Upper lobe of left lung (tissue), 6 donors: ENCODE measurements at places on chromosomes 6 and 20.
A peak's percentile ranks its signal among the peaks of the same experiment; 100 is the strongest.

GRCh38 chr20:46699651-46700359 is 9.6 kb upstream of the SLC2A10 start:
- no peak for DNase-seq

GRCh38 chr6:11263291-11263775 is 30.9 kb upstream of the NEDD9 start:
- DNase-seq = peak; percentile 82

DNA sequence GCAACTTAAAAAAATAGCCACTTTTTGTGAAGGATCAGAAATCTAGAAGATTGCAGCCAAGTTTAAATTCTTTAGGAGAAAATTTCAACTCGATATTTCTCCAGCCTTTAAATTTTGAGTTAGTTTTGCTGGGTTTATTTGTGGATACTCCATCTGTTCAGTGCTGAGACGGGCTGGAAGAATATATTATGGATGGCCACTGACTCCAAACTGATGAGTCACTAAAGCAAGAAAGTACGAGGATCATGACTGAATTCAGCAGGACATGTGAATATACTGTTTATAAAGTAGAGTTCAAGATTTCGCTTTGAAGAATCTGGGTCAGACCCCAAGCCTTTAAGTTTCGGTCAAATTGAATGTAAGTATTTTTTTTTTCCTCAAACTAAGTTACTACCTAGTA is 199.5 kb downstream of the ADGRB3 start:
- no peak for DNase-seq

DNA sequence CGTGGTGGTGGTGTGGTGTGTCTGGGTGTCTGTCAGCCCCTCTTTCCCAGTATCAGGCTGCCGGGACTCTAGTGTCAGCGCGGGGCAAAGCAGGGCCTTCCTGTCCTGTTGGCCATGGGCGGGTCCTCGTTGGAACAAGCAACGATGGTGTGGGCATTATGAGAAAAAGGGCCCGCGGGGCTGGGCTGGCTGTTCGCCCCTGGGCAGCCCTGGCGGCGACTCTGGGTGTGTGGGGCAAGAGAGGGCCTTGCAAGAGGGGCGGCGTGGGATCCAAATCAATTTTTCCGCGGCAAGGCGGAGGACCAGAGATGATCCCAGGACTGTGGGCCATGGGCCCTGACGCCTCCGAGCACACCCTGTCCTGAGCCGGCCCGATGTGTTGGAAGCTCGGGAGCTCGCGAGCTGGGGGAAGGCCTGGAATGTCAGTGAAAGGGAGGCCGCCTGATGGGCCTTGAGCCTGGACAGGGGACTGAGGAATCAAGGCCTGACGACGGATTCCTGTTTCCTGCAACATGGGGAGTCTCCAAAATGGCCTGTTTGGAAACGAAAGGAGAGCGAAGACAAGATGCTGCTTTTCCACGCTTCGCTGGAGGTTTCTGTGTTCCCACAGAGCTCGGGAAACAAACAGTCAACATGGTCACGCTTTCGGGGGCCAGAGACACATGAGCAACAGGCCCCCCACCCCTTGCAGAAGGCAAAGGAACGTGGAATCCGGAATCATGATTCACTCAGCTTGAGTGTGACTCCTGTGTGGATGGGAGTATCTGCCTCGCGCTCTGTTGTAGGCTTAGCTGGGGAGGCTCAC is 364.7 kb upstream of the DEFB115 start:
- no peak for DNase-seq

DNA sequence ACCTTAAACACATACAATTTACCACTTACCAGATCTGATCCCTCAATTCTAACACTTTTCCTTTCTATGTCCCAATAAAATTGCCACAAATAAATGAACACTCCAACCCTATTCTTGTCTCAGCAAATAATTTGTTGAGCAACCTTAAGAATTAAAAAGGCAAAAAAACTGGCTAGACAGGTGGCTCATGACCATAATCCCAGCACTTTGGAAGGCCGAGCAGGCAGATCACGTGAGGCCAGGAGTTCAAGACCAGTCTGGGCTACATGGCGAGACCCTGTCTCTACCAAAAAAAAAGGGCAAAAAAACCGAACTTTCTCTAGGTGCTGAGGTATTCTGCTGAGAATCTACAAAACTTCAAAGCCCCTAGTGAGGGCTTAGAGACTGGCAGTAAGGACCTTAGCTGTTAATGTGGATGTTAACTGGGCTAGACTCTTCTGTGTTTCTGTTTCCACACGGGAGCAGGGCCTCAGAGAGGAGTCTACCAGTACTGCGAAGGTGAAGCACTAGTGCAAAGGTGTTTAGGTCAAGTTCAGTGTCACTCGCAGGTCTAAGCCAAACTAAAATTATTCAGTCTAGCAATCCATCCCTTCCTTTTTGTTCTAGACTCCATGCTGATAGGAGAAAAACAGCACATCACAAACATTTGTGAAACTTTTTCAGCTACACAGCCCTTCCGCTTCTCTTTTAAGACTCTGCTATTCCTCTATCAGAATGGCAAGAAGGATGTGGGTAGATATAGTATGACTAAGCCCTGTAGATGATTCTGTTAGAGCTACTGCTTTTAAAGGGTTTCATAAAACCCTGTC is 2.6 kb downstream of the FASTKD5 start:
- DNase-seq = peak; percentile 45

DNA sequence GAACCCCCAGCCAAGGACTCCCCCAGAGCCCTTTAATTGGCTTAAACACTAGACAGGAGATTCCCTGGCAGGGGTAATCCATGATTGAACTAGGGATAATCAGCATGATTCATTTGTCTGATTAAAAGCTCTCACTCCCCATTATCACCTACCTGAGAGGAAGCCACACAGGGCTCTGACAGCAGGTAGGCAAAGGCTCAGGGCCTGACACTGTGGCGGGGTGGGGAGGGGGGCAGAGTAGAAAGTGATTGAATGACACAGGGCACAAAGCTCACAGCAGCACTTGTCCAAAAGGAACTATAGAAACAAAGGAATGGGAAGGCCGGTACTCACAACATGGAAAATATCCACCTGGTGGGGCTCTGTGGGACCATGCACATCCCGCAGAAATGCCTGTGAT is 231.6 kb downstream of the MAFB start:
- DNase-seq = no peak

GRCh38 chr6:64553249-64553786 is 917.7 kb downstream of the PHF3 start:
- no peak for DNase-seq

DNA sequence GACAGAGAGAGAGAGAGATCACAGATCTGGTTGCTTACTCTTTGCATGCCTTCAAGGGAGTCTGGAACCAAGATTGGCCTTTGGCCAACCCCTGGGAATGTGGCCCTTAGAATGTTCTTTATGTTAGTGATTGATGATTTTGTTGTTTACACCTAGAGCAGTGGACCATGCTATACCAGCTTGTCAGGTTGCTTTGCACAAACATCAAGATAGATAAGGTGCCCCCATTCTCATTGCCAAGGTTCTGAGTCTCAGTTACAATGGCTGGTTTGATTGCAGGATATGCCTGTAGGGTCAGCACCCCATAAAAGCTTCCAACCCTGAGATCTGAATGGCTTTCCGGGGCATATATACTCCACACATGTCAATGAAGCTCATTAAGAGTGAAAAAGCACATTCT is 53.5 kb upstream of the SLC2A12 start:
- DNase-seq = no peak

DNA sequence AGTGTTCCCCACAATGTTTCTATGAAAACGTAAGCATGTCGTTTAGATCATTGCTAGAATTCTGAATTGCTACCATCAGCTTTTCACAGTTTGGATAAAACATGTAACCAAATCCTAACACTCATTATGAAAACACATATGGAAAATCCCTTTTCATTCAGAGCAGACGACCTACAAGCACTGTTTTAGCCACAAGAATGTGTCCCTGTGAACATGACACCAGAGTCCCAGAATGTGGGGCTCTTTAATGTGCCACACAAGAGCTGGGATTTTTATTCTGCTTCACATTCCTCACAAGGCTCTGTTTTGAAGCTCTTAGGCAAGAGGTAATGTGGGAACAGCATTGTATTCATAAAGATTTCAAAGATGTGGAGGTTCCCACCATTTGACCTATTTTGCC is 141.1 kb upstream of the CITED2 start:
- no peak for DNase-seq

GRCh38 chr6:20740088-20740487 is 205.8 kb downstream of the CDKAL1 start:
- DNase-seq = no peak

DNA sequence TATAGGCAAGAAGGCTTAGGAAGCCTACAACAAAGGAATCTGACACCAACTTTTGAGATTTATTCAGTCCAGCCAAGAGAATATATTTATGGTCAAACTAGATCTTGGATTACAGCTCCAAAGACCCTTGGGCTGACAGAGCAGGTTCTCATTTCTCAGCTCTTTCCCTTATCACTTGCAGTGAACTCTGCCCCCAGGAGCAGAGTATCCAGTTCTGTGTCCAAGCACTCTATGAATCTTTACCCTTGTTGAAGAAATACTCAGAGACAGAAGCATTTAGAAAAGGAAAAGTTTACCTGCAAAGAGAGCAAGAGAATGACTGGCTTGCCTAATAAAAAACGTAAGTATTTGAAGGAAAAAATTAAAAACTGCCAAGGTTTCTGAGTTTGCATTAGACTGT is 190.5 kb downstream of the SLC16A10 start:
- no peak for DNase-seq

GRCh38 chr6:23584134-23584763 is 541.8 kb upstream of the NRSN1 start:
- DNase-seq = no peak

- no peak for DNase-seq
Measured at GRCh38 chr6:138605958-138606357, 106.7 kb upstream of the NHSL1 start.

GRCh38 chr20:47349365-47350180 is 6.9 kb downstream of the ZMYND8 start:
- DNase-seq = no peak

GRCh38 chr20:21548390-21549035 is 34.6 kb upstream of the NKX2-2 start:
- DNase-seq = no peak

DNA sequence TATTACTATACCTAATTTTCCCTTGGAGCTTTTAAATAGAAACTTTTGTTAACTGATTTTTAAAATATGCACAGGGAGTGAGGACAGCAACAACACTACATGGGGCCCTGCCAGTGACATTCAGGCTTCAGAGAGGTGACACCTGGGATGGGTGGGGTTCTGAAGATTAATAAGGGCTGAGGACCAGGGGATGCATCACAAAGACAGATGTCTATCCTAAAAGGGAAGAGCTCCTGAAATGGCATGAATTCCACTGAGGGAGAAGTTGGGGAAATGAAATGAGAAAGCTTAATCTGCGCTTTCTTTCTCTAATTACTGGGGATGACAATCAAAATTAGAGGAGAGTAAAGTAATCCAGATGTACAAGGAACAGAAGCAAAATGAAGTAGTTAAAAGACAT is 162.8 kb downstream of the BTBD9 start:
- DNase-seq = no peak

DNA sequence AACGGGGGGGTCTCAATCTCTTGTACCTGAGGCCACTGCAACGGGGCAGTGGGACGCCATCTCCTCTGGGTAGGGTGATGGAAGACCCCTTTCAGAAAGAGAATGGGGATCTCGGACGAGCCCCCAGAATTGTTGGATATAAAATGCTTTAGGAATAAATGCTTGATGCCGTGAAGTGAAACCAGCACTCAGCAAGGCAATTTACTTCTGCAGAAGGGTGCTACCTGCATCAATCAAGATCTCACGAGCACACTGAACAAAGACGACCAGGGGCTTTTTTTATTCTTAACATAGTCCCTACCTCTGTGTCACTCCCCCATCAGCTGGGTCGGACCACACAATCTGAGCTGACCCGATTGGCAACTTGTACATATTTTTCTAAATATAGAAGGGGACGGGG is 203.6 kb upstream of the TBX18 start:
- DNase-seq = no peak

DNA sequence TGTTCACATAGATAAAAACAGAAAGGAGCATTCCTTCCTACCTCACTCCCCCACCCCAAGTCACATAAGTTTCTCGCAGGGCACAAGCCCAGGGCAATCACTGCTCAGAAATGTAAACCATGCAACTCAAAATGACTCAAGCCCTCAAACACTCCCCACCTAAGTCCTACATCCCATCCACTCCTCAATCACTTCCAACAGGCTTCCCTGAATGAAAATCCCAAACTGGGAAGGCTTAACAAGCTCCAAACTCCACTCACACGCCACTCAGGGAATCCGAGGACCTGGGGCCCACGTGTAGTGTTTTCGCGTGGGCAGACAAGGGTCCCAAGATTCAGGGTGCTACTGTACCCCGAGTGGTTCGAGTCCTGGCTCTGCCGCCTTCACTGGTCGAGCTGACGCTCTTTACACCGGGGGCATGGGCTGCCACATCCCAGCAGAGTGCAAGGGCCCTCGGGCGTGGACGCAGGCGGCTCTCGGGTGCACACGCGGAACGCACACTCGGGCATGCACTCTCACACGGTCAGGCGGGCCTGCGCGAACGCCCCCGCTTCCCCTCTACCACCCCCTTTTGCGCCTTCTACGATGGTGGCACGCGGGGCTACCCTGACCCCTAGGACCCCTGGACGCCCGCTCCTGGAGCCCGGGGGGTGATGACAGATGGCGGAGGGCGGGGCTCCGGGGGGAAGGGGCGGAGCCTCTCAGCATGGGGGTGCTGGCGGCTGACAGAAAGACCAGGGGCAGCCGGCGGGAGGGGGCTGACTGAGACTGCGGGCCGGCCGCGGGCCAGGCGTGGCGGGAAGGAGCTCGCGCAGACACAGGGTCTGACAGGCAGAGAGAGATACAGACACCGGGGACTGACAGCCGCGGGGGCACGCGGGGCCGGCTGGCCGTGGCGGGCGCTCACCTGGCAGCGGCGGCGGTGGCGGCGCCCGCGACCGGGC is 657 bp downstream of the ZHX3 start:
- peak; percentile 79 for DNase-seq

DNA sequence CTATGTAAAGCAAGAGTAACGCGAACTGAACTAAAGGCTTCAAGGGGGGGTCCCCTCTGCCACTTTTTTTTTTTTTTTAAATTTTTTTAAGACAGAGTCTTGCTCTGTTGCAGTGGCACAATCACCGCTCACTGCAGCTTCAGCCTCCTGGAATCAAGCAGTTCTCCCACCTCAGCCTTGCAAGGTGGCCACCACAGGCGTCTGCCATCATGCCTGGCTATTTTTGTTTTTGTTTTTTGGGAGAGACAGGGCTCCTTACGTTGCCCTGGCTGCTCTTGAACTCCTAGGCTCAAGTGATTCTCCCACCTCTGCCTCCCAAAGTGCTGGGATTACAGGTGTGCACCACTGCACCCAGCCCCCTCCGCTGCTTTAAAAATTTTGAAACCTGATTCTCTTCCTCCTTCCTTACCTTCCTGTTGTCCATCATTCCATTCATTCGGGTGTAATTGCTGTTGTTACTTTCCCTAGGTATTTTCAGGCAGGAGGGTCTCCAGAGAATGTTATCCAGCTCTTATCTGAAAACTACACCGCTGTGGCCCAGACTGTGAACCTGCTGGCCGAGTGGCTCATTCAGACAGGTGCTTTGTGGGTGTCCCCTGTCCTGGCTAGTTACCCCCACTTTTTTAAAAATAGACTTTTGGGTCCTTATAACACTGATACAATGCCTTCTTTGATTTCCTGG is 5.4 kb downstream of the NELFCD start:
- no peak for DNase-seq

GRCh38 chr6:119791736-119792135 is 442.2 kb upstream of the MAN1A1 start:
- DNase-seq = no peak

- no peak for DNase-seq
Measured at GRCh38 chr20:18750735-18751134, 62.8 kb upstream of the SCP2D1 start.
